ENCODE measurements at places on chromosomes 5 and 9. TPM values are rescaled to one million over a fixed set of nuclear protein-coding genes. Genes with fewer than 3 reads are reported as not detected.

PCDHB16 gene
- not detected for total RNA-seq

N4BP3 gene
- 5.3 TPM for total RNA-seq

ADGRD2 gene
- total RNA-seq = not detected

GRCh38 chr5:131965826-131966415 lies 20.5 kb upstream of the MEIKIN start:
- no peak for DNase-seq

DNA sequence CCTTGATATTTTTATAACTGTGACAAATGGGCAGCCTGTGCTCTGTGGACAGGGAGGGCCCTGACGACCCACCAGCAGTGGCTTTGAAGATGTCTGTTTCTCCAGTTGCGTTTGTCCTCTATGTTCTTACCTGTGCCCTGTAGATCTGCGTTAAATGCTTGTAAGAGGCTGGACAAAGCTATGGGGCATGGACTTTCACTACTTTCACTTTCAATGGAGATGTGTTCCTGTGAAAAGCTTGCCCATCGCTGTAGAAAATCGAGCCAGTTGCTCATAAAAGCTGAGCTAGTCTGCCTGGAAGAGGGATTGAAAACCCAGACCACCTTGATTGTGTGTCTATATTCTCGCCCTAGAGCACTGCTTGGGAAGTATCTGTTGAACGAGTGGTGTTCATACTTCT lies 74.1 kb downstream of the PSAT1 start:
- DNase-seq = no peak

- no peak for DNase-seq
These were observed 5.8 kb downstream of the HAPLN1 start for GRCh38 chr5:83714810-83715209.

GRCh38 chr5:28254846-28255245 lies 1216.5 kb upstream of the CDH9 start:
- DNase-seq = no peak

DNA sequence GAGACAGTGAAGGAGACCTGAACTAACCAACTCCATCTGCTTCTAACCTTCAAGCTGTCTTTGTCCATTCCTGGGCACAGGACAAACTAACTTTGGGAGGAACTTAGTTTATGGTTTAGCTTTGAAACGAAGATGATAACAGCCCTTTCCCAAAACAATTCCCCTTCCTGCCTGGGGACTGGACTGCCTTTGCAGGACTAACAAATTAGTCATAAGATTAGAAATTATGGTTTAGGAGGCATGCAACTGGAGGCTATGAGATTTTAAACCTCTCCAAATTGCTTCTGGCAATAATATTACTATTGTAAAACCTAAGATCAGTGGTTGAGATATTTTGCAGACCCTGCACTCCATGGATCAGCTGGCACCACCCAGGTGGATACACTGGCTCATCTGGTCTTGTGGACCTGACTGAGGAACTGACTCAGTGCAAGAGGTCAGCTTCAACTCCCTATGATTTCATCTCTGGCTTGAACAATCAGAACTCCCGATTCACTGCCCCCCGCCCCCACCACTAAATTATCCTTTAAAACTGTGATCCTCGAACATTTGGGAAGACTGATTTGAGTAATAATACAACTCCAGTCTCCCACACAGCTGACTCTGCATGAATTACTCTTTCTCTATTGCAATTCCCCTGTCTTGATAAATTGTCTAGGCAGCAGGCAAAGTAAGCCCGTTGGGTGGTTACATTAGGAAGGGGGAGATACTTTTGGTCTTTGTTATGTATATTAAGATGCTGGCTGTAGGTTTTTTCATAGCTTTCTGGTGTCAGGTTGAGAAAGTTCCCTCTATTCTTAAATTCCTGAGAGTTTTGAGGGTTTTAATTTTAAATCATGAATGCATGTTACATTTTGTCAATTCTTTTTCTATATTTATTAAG lies 213.3 kb downstream of the TSSK1B start:
- no peak for DNase-seq

- no peak for DNase-seq
These were observed 4.1 kb upstream of the ASPN start for GRCh38 chr9:92486371-92486770.
